ENCODE measurements at places on chromosomes 2 and 18. TPM values are rescaled to one million over a fixed set of nuclear protein-coding genes. Genes with fewer than 3 reads are reported as not detected.

The C2orf66 gene
- total RNA-seq = 0.38 TPM

The ANO7 gene
- total RNA-seq = 2.1 TPM

The POMC gene
- total RNA-seq = 3.3 TPM

The SPAG16 gene
- total RNA-seq = 11.6 TPM

The PTH2R gene
- not detected for total RNA-seq

The POTEJ gene
- total RNA-seq = not detected

The TMEM198 gene
- total RNA-seq = 2.9 TPM

DNA sequence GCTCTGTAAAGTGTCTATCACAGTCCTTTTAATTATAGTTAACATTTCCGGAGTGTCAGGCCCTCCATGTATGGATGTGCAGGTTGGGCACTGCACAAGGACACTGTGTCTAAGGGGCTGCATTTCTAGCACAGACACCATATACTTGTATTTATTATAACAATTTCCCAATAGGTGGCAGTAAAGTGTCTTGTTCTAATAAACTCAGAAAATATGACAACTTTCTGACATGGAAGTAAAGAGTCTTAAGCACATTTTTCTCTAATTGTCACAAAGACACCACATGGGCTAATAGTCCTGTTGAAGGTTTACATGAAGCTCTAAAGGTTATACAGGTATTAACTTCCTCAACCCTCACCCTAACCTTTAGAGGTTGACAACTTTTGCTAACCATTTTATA is 156.6 kb downstream of the DYSF start:
- no peaks in the 10 kb centered on the region for H3K27me3 ChIP-seq
- H3K27ac ChIP-seq = no peak overlapping the region
- DNase-seq = no peak
- no peak overlapping the region for H3K4me3 ChIP-seq

GRCh38 chr2:237341872-237342271 is 72.1 kb downstream of the COL6A3 start:
- peaks cover 15% of the 10 kb centered on the region for H3K36me3 ChIP-seq
- no peak overlapping the region for H3K27ac ChIP-seq
- H3K4me3 ChIP-seq = no peak overlapping the region

GRCh38 chr18:25075783-25076182 is 276.2 kb downstream of the ZNF521 start:
- H3K4me1 ChIP-seq = peaks cover 21% of the 10 kb centered on the region
- no peak overlapping the region for H3K27ac ChIP-seq

DNA sequence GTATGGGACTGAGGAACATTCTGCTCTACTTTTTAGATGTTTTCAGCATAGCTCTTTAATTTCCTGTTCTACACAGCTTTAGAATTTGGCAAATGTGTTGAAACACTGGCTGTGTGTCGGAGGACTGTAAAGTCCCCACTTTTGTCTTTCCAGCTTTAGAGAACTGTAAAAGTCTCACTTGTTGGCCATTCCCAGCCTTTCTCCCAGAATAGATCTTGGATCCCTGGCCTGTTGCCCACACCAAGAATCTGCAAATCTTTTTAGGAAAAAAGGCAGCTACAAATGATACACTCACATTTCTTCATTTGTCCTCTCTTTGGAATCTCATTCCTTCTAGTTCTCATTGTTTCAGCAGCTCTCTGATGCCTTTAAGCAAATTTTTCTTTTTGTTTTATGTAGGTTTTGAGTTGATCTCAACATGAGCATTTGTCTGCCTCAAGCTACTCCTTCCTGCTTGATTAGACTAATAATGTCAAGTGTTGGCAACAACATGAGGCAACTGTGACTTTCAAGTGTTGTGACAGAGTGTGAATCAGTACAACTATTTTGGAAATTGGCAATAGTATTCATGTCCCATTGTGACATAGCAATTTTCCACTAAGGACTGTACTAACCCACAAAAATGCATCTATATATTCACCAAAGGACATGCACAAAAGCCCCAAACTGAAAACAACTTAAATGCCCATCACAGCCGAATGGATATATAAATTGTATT is 610.8 kb downstream of the EPHA4 start:
- no peak overlapping the region for H3K27ac ChIP-seq
- no peaks in the 10 kb centered on the region for H3K27me3 ChIP-seq
- no peaks in the 10 kb centered on the region for H3K36me3 ChIP-seq
- H3K4me1 ChIP-seq = peaks cover 9% of the 10 kb centered on the region
- no peak overlapping the region for H3K4me3 ChIP-seq

DNA sequence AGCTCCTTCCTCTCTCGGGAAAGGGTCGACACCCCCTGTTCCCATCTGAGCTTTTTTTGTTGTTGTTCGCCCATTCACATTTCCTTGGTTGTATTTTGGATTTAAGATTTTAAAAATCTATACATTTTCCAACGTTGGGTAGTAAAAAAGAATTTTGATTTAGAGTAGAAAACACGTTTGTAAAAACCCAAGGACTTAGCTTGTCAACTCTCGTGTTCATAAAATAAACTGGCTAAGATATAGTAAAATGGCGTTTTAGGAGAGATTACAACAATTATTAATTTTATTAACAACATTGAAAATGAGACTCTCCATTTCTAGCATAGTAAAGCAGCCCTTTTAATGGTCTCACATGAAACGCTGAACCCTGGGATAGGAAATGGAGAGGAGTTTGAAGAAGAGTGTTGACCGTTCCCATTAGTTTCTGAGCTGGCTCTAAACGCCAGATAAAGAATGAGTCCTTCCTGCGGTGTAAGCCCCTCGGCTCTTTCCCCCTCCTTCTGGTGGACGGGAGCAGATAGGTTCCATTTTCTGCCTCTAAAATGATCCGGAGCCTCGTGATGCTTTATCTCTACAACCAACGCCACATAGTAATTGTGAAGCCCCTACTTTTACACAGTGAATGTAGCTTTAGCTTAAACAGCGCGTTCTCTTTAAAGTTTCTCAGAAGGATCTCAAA is 24.0 kb upstream of the ZNF516 start:
- H3K4me1 ChIP-seq = no peaks in the 10 kb centered on the region
- H3K4me3 ChIP-seq = peak overlapping the region; percentile 43
- peak overlapping the region; percentile 42 for H3K27ac ChIP-seq
- peaks cover 24% of the 10 kb centered on the region for H3K27me3 ChIP-seq

DNA sequence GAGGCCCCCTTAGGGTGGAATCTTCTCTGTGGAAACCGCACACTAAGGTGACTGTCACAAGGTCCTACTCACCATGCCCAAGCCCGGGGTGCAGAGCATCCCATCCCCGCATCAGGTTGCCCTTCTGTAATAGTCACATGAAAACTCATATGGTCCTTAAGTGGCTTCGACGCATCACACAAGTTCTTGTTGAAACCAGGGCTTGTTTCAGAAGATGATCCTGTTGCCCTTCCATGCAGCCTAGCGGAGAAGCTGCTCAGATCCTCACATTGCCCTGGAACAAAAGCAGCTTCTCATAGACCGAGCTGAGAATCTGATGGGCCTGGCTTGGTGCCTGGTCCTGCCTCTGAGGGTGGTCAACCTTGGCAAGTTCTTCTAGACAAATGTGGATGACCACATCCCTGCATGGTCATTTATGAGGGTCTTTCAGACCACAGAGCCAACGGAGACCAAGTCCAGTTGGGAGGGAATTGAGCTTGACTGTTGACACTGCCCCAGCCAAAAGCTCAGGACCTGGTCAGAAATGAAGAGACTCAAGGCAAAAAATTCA is 54.1 kb downstream of the PDCL3 start:
- no peak overlapping the region for H3K4me3 ChIP-seq
- H3K27ac ChIP-seq = no peak overlapping the region
- no peaks in the 10 kb centered on the region for H3K4me1 ChIP-seq
- peak; percentile 13 for DNase-seq

GRCh38 chr18:58562999-58563667 is 65.8 kb downstream of the ALPK2 start:
- H3K4me1 ChIP-seq = no peaks in the 10 kb centered on the region
- DNase-seq = no peak
- H3K36me3 ChIP-seq = no peaks in the 10 kb centered on the region

DNA sequence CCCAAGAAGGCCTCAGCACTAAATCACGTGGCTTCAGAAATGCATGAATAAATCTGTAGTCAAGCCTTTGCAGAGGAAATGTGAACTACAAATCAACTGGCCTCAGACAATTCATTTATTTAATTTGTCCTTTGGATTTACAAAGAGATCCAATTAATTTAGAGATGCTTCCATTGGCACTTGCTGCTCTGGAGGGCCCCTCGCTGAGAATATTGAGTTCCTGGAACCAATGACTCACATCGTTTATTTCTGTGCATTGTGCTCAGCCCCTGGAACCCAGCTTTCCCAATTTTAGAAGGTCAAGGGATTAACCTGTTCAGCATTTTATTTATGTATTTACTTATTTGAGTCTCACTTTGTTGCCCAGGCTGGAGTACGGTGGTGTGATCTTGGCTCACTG is 47.2 kb upstream of the MGAT4A start:
- no peaks in the 10 kb centered on the region for H3K27me3 ChIP-seq
- H3K27ac ChIP-seq = no peak overlapping the region
- no peak for DNase-seq
- H3K4me1 ChIP-seq = no peaks in the 10 kb centered on the region
- no peaks in the 10 kb centered on the region for H3K36me3 ChIP-seq

DNA sequence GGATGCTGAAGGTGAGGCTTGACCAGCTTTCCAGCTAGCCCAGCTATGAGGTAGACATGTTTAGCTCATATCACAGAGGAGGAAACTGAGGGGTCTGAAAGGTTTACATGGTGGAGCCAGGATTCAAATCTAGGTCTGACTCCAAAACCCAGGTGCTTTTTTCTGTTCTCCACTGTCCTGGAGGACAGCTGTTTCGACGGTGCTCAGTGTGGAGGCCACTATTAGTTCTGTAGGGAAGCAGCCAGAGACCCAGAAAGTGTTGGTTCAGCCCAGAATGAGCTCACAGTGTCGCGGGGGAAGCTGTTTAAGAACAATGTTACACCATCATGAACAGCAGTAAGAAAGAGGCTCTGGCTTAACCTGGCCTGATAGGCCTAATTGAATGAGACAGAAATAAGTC is 11.1 kb downstream of the PROC start:
- H3K27me3 ChIP-seq = no peaks in the 10 kb centered on the region
- no peak overlapping the region for H3K27ac ChIP-seq
- no peaks in the 10 kb centered on the region for H3K36me3 ChIP-seq
- H3K4me3 ChIP-seq = no peak overlapping the region

GRCh38 chr2:5539282-5540165 is 152.7 kb upstream of the SOX11 start:
- H3K27ac ChIP-seq = no peak overlapping the region
- no peak overlapping the region for H3K4me3 ChIP-seq
- DNase-seq = no peak
- H3K36me3 ChIP-seq = no peaks in the 10 kb centered on the region
- H3K4me1 ChIP-seq = no peaks in the 10 kb centered on the region
- H3K27me3 ChIP-seq = no peaks in the 10 kb centered on the region

- H3K36me3 ChIP-seq = no peaks in the 10 kb centered on the region
- H3K4me1 ChIP-seq = no peaks in the 10 kb centered on the region
- DNase-seq = no peak
- H3K27ac ChIP-seq = no peak overlapping the region
- no peak overlapping the region for H3K4me3 ChIP-seq
Observed at GRCh38 chr2:140929849-140930248, 1201.0 kb downstream of the LRP1B start.

DNA sequence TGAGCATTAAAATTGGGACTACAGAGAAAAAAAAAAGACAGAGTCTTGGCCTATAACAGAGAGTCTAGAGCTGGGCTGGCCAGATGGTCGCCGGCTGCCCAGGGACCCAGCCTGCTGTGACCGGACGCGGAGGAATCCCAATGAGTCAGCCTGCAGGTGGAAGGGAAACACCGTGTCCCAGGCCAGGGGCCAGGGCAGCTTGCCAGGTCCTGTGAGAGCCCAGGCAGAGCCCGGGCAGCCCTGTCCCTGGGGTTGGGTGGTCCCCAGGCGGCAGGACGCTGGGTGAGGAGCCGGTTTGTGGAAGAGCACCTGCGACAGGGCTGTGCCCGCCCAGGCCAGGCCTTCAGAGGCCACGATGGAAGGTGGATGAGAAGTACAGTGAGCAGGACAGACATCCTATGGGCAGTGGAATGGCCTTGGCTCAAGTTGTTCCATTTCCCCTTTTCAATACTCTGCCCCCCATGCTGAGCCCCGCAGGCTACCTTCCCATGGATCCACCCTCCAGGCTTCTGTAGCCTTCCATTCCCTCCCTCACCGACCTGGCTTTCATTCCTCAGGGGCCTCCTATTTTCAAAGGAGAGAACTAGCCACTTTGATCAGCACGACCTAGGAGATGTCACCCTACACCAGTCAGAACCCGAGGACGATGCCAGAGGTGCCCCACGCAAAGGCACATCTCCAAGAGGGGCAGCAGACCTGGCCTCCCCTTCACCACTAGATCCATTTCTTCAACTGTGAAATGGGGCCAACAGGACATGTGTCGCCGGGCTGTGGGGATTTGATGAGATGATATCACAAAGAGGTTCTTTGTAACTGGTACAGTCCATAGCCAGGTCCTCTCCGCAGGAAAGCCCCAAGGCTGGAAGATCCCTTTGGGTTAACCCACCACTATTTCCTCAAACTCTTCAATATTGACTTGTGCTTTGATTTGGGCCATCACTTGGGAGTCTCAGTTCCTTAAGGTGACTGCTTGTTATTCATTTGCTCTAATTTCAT is 87.5 kb downstream of the POLR1A start:
- peaks cover 21% of the 10 kb centered on the region for H3K4me1 ChIP-seq
- no peaks in the 10 kb centered on the region for H3K27me3 ChIP-seq
- peak; percentile 81 for DNase-seq
- H3K4me3 ChIP-seq = no peak overlapping the region
- no peak overlapping the region for H3K27ac ChIP-seq

DNA sequence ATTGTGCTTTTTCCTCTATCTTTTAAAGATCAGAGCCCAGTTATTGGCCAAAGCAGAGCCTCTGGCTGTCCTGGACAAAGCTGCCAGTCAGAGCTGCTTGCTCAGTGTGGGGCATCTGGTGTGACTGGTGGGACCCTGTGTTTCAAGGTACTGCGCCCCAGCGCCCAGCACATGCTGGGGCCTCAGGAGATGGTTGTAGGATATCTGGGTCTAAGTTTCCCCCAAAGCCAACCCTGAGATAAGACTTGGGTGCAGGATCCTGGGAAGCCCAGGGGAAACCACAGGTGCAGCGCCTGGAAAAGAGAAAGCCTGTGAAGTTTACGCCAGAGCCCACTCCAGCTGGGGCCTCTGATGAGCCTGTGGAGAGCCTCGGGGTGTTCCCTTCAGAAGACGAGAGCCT is 117.7 kb downstream of the RPIA start:
- no peaks in the 10 kb centered on the region for H3K4me1 ChIP-seq
- peak; percentile 53 for DNase-seq
- H3K4me3 ChIP-seq = no peak overlapping the region
- no peaks in the 10 kb centered on the region for H3K27me3 ChIP-seq

- H3K4me3 ChIP-seq = no peak overlapping the region
- no peaks in the 10 kb centered on the region for H3K36me3 ChIP-seq
- H3K27ac ChIP-seq = no peak overlapping the region
- H3K4me1 ChIP-seq = no peaks in the 10 kb centered on the region
Observed at GRCh38 chr18:40935423-40935822, 1019.6 kb upstream of the PIK3C3 start.

DNA sequence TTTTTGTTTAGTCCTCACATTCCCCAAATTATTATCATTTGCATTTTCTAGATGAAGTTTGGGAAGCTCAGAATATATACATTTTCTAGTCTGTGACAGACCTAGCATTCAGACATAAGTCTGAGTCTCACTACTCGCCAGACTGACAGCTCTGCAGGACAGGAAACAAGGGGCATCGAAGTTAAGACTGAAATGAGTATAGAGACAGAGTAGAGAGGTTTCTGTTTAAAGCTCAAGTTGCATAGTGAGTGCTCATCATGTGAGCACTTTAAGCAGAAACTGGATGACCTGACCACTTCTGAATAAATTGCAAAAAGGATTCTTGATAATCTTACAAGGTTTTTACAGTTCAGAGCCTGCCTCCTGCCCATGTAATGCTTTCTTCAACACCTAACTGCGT is 1.1 kb downstream of the HADHB start:
- no peak for DNase-seq
- peaks cover 47% of the 10 kb centered on the region for H3K4me1 ChIP-seq
- no peaks in the 10 kb centered on the region for H3K27me3 ChIP-seq
- H3K27ac ChIP-seq = peak overlapping the region; percentile 100
- peak overlapping the region; percentile 89 for H3K4me3 ChIP-seq
- no peaks in the 10 kb centered on the region for H3K36me3 ChIP-seq

Measured in upper lobe of right lung (tissue), 1 donor.